ENCODE measurements at places on chromosomes 2 and 18.

GRCh38 chr18:3094338-3094684 is 81.4 kb upstream of the LPIN2 start:
- no peak for DNase-seq

- no peak for DNase-seq
These were observed 164.7 kb downstream of the SLC8A1 start for GRCh38 chr2:40287195-40287594.

DNA sequence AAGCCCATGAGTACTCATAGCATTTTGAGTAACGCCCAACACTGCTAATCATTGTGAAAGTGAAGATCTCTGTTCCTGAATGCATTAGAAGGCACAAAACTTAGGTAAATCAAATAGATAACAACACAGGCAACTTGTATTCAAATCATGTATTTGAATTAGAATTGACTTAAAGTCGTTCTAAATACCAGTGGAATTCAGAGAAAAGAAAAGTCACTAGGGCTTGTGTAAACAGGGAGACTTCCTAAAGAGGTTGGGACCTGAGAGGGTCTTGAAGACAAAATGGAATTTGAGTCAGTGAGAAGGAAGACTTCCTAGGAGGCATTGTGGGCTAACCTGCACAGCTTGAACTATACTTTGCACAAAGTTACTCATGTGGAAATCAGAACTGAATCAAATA is 127.2 kb downstream of the CTNNA2 start:
- DNase-seq: no peak

- DNase-seq: no peak
These were observed 33.0 kb downstream of the FTCDNL1 start for GRCh38 chr2:199818026-199818425.

All from CD4-positive, alpha-beta T cell treated with Interleukin-10 for 1 hour (primary cell).